Smooth muscle cell of trachea (primary cell): ENCODE measurements at places on chromosomes 3 and 15. TPM values are rescaled to one million over a fixed set of nuclear protein-coding genes. Genes with fewer than 3 reads are reported as not detected.

MESP2 gene
- 0.58 and 1.3 TPM in 2 replicates for total RNA-seq

ASB14 gene
- not detected in 2 replicates for total RNA-seq

ZIC4 gene
- total RNA-seq, result not detected in 2 replicates

CCDC54 gene
- not detected in 2 replicates for total RNA-seq

EOMES gene
- under 0.01 TPM in 1 of 2 replicates, not detected in the other for total RNA-seq

FBXL2 gene
- 20.2 and 25.2 TPM in 2 replicates for total RNA-seq

SAMMSON gene
- total RNA-seq, result not detected in 2 replicates

GMPS gene
- total RNA-seq, result 31.1 and 85.4 TPM in 2 replicates

LRRC2 gene
- under 0.01 and 0.99 TPM in 2 replicates for total RNA-seq

LRTM1 gene
- not detected in 2 replicates for total RNA-seq

CCDC39 gene
- total RNA-seq, result 0.15 and 0.17 TPM in 2 replicates

CAV3 gene
- total RNA-seq, result not detected in 2 replicates

LYZL4 gene
- not detected in 2 replicates for total RNA-seq

SKOR1 gene
- total RNA-seq, result 0.15 and 0.17 TPM in 2 replicates

DCLK3 gene
- total RNA-seq, result not detected in 2 replicates

AADAC gene
- total RNA-seq, result 0.33 TPM in 1 of 2 replicates, not detected in the other

PLA2G4D gene
- not detected in 2 replicates for total RNA-seq

SOX2 gene
- total RNA-seq, result 0.15 TPM in 1 of 2 replicates, not detected in the other

TNIK gene
- 19.9 and 22.2 TPM in 2 replicates for total RNA-seq

STARD5 gene
- 14.4 and 30.9 TPM in 2 replicates for total RNA-seq

RYR3 gene
- not detected in 2 replicates for total RNA-seq

WDR6 gene
- total RNA-seq, result 75.3 and 99.4 TPM in 2 replicates

ANKUB1 gene
- total RNA-seq, result not detected in 2 replicates

LMCD1 gene
- total RNA-seq, result 13.5 and 41.8 TPM in 2 replicates

COL6A6 gene
- total RNA-seq, result 1.6 and 4.1 TPM in 2 replicates

ANXA2 gene
- 3,054 and 5,074 TPM in 2 replicates for total RNA-seq

NAA80 gene
- total RNA-seq, result 5.5 and 6.0 TPM in 2 replicates

IL20RB gene
- total RNA-seq, result 2.6 and 6.9 TPM in 2 replicates

AHSG gene
- total RNA-seq, result not detected in 2 replicates

SLC22A13 gene
- total RNA-seq, result 0.73 and 1.2 TPM in 2 replicates

SNURF gene
- 14.0 and 17.2 TPM in 2 replicates for total RNA-seq

ACAA1 gene
- total RNA-seq, result 32.9 and 38.8 TPM in 2 replicates

COL6A5 gene
- total RNA-seq, result not detected in 2 replicates

DUOXA2 gene
- not detected in 2 replicates for total RNA-seq

RTP3 gene
- total RNA-seq, result not detected in 2 replicates

GPR149 gene
- not detected in 2 replicates for total RNA-seq

ALDH1L1 gene
- not detected in 2 replicates for total RNA-seq

PLA2G4B gene
- 0.83 and 10.8 TPM in 2 replicates for total RNA-seq

CLEC3B gene
- 12.1 and 32.3 TPM in 2 replicates for total RNA-seq

CEP152 gene
- 10.1 and 14.8 TPM in 2 replicates for total RNA-seq

SLC6A11 gene
- total RNA-seq, result not detected in 2 replicates

USP3 gene
- total RNA-seq, result 40.4 and 52.4 TPM in 2 replicates

GCSAM gene
- not detected in 2 replicates for total RNA-seq

CGNL1 gene
- total RNA-seq, result 0.17 and 0.29 TPM in 2 replicates

KLHL40 gene
- not detected in 2 replicates for total RNA-seq

FAM174B gene
- total RNA-seq, result 1.2 and 2.8 TPM in 2 replicates
